Memory B cell (primary cell): ENCODE measurements at places on chromosomes 12 and 14.

DNA sequence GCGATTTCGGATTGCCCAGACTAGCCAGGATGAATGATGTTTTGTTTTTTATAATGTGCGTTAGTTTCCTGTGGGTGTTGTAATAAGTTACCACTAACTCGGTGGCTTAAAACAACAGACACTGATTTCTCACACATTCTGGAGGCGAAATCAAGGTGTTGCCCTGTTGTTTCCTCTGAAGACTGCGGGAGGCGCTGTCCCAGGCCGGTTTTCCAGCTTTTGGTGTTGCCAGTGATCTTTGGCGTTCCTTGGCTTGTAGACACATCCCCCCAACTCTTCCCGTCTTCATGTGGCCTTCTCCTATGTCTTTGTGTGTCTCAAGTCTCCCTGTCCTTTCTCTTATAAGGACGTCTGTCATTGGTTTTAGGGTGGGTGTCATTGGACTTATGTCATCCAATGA is 267.7 kb downstream of the AACS start:
- DNase-seq, result no peak

GRCh38 chr12:106301241-106301610 is 1.3 kb upstream of the TCP11L2 start:
- DNase-seq, result no peak

- no peak for DNase-seq
Measured at GRCh38 chr14:22375321-22375930, 213.6 kb downstream of the DAD1 start.

DNA sequence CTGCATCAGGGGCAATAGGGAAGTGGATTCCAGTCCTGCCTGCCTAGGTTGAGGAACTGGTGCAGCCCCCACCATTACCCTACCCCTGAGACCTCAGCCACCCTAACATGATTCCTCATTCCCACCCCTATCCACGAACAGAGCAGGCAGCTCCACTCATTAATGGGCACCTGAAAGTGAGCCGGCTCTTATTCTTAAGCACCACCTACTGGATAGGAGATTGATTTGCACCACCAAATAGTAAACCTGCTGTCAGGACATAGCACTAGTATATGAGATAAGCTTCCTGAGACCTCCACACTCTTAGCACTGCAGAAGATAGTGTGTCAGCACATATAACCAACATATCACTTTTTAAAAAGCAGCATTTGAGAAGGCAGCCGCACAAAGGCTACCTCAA is 573.2 kb downstream of the SOX5 start:
- DNase-seq, result no peak

GRCh38 chr12:76368230-76368629 is 20.0 kb upstream of the BBS10 start:
- no peak for DNase-seq

DNA sequence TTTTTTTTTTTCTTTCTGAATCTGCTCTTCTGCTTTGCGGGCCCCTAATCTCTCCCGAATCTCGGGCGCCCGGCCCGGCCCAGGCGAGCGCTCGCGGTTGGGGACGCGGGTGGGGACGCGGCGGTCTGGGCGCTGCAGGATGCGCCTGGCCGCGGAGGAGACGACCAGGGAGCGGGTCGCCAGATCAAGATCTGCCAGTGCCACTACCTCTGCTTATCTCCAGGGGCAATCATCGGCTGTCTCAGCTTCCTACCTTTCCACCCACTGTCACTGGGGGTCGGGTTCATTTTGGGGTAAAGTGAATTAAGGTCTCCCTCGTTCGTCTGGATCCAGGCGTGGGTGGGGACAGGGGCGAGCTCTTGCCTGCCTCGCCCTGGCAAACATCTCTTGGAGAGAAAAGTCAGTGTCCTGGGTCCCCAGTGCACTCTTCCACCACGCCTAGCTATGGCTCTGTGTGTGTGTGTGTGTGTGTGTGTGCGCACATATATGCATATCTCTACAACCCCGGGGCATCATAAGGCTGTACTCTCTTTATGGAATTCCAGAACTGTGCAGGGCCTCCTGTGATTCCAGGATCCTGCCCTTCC is 422.3 kb downstream of the VRK1 start:
- DNase-seq, result no peak

- no peak for DNase-seq
Measured at GRCh38 chr12:3315201-3315661, 175.8 kb upstream of the PRMT8 start.
